ENCODE measurements at places on chromosomes 12 and 14.

- DNase-seq, result no peak
Measured at GRCh38 chr12:80184926-80185325, 85.6 kb downstream of the OTOGL start.

- peak; percentile 45 for DNase-seq
Measured at GRCh38 chr14:53929871-53930715, 26.5 kb downstream of the BMP4 start.

GRCh38 chr12:133236556-133236955 is 879 bp upstream of the ANHX start:
- no peak for DNase-seq

- DNase-seq, result no peak
Measured at GRCh38 chr12:62621101-62621638, 154.5 kb downstream of the MON2 start.

- no peak for DNase-seq
Measured at GRCh38 chr12:11510671-11511070, 115.3 kb upstream of the PRB2 start.

DNA sequence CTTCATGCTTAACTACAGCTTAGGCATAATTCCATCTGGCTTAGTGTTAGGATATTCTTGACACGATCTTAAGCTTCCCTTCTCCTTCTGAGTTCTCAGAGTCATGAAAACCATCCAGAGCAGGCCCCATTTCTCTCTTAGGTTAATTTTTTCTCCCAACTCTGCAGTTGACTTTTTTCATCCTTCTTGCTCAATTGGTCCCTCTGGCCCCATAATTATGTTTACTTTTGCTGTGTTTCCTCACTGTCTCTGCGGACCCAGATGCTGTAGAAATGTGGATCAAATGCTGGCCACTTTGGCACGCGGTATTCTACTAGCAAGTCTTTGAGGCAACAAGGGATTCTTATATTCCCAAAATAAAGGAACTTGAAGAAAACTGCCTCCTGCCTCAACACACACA is 9.5 kb downstream of the TMEM132C start:
- no peak for DNase-seq

DNA sequence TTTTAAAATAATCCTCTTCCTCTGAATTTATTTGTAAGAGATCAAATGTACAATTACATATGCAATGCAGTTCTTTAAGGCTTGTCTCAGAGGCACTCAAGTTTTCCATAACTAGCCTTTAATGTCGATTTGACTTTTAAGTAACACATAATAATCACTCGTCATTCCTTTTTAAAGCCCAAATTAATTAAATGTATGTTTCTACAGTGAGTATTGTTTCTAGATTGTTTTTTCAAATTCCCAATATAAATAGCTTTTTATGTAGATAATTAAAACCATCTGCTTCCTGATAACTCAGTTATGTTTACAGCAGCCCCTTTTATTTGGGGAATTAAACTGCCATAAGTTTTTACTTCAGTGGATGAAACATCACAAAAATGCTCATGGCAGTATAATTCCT is 185.1 kb downstream of the ETNK1 start:
- DNase-seq, result no peak

DNA sequence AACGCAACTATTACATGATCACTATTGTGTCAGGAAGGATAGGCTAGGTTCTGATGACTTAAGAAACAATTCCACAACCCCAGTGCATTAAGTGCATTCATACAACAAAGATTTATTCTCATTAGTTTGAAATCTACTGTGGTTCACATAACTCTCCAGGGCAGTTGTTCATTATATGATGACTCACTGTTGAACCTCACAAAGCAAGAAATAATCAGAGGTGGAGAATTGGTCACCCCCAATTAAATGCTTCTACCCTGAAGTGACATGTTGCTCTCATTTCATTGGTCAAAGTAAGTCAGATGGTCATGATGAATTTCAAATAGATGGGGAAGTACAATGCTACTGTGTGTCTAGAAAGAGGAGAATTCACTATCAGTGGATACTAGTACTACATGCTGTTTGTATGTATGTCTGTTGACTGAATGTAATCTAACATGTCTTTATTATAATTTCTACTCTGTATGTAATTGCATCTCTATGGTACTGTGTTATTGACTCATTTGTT is 6.1 kb upstream of the HELB start:
- no peak for DNase-seq

GRCh38 chr12:6354495-6355393 is 12.9 kb upstream of the TNFRSF1A start:
- DNase-seq, result peak; percentile 18

DNA sequence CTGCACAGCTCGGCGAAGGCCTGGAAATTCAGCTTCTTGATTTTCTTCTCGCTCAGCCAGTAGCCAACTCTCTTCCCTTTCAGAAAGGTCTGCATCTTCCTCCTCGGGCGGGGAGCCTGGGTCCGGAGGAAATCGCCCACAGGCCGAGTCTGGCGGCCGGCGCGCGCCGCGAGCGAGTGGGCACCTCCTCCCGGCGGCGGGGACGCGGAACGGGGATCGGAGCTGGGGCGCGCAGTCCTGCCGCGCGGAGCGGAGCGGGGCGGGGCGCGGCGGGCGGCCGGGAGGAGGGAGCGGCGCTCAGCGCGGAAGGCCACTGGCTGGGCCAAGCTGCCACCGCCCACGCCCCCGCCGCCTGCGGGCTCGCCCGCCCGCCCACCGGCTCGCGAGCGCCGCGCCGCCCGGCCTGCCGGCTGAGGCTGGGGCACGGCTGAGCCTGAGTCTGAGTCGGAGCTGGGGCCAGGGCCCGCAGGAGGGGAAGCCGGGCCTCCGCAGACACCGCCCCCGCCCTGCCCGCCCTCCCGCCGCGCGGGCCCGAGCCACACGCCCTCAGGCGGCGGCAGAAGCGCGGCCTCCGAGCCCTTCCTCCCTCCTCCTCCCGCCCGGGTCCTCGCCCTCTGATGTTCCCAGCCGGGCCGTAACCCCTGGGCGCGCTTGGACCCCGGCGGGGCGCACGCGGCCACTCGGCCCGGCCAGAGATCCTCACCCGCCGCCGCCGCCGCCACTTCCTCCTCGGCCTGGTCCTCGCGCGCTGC is 480 bp downstream of the ITPK1 start:
- peak; percentile 96 for DNase-seq

DNA sequence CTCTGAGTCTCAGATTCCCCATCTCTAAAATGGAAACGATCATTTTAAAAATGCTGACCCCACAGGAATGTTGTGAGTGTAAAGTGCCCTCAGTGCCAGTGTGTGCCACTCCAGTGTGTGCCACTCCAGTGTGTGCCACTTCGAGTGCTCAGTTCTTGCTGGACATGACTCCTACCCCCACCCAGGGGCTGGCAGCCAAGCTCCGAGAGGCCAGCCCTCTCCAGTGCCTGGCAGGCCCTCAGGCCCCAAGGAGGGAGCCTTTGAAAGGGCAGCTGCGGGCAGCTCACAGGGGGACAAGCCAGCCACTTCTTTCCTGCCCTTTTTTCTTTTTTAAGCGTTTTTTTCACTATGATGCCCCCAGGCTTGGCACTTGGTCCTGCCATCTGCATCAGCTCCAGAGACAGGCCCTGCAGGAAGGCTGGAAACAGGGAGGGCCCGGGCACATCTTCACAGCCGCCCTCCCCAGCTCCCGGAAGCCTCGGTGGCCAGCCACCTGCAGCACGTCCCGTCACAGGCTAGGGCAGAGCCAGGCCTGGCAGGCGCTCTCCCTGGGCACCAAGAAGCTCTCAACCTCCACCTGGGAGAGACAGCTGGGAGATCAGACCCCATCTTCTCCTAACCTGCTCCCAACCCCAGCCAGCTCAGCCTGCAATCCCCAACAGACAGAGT is 29.8 kb downstream of the NCOR2 start:
- DNase-seq, result no peak

GRCh38 chr12:60845696-60846095 is 1249.9 kb downstream of the SLC16A7 start:
- no peak for DNase-seq

DNA sequence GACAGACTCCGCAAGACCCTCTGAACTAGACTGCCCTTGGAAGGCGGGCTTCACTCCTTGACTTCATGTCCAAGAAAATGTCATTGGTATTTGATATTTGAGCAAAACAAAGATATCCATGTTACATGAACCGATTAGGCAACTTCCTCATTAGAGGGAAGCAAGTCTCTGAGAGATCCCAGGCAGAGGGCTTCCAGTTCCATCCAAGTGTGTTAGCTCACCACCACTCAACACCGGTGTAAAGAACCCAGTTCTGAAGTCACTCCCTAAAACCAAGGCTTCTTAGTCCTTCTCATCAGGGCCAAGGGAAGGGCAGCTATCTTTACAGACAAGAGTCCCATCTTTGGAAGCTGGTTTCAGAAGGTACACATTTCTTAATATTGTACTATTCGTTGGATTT is 87.2 kb upstream of the CDKN3 start:
- DNase-seq, result no peak

- DNase-seq, result no peak
Measured at GRCh38 chr12:46005823-46006222, 15.4 kb upstream of the SCAF11 start.

DNA sequence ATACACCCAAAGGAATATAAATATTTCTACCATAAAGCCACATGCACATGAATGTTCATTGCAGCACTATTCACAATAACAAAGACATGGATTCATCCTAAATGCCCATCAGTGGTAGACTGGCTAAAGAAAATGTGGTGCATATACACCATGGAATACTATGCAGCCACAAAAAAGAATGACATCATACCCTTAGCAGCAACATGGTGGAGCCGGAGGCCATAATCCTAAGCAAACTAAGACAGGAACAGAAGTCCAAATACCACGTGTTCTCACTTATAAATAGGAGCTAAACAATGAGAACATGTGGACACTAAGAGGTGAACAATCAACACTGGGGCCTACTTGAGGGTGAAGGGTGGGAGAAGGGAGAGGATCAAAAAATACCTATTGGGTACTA is 198.5 kb downstream of the BMP4 start:
- no peak for DNase-seq

DNA sequence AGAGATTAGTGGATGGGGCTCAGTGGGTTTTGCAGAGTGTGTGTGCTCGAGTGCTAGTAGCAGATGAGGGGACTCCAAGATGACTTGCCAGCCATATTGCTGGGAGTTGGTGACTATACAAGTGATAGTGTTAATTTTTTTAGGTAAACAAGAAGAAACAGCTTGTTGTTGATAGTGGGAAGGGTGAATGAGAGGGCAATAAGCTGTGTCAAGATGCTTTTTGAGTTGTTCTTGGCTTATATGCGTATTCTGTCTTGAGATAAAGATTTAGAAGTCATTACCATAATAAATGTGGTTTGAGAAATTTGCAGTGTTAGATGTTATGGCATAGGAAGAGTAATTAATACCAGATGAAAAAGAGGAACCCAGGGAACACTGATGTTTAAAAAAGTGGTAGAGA is 75.3 kb downstream of the RCOR1 start:
- DNase-seq, result no peak

DNA sequence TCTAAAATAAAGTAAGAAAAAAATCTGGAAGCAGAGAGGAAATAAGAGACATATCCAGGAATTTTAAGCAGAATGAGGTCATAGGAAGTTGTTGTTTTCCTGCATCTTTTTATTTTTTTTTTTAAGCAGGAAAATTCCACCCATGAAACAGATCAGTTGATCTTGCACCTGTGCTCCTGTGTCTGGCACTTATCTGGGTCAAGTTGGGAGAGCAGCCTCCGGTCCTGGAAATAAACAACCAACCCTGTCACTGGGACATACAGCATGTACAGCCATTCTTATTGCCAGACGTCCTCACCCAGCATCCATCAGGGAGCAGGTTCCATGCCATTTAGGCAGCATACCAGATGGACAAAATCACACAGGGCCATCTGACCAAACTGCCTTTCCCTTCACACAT is 266.0 kb upstream of the BTG1 start:
- DNase-seq, result no peak

- DNase-seq, result no peak
Measured at GRCh38 chr12:86698641-86698980, 442.4 kb upstream of the MGAT4C start.

GRCh38 chr12:70657616-70658286 is 20.5 kb upstream of the PTPRB start:
- no peak for DNase-seq

DNA sequence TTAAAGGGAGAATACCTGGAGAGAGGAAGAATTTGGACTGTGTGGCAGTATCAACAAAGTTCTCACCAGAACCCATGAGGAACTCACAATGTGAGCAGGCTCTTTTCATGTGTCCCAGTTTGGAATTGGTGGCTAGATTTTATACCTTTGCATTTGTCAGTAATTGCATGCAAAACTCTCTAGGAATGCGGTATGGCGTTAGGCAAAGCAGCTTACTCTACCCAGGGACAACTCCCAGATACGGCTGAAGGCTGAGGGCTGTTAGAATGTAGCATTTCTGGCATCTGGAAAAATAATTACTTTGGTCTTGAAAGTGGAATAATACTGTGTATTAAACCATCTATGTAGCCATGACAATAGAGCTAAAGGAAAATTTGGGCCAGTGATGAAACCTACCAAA is 635.5 kb downstream of the SLC16A7 start:
- no peak for DNase-seq

GRCh38 chr12:116027551-116027821 is 250.0 kb downstream of the MED13L start:
- no peak for DNase-seq

DNA sequence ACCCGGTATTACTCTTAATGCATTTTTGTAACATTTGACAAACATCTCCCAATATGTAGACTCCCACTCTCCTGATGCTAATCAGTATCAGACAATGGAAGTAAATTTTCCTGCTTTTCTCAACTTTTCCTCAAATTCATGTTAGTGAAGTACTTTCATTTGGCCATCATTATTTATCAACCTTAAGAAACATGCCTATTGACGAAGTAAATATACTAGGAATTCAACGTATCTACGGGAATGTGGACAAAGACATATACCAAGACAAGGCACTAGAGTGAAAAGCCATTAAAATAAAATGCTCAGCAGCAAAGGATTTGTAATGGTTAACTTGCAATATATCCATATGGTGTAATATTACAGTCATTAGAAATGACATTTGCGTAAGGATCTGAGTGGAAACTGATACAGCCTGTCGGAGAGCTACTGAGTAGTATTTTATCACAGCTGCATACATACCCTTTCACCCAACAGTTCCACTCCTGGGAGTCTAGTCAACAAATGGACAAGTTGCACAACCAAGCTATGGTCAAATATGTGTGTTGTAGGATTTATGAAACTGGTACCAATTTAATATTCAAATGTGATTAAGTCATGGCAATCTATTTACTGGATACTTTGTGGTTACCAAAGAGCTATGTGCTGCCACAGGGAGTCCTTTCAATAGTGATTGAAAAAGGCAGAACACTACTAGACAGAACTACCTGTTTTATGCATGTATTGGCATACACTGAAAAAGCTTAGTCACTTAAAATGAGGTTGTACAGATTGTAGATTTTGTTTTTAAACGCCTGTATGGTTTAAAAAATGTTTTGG is 26.5 kb downstream of the NUDT4 start:
- DNase-seq, result no peak

Data from stomach (tissue), 19 donors.